ENCODE measurements at places on chromosomes 7 and 10. TPM values are rescaled to one million over a fixed set of nuclear protein-coding genes. Genes with fewer than 3 reads are reported as not detected.

DNA sequence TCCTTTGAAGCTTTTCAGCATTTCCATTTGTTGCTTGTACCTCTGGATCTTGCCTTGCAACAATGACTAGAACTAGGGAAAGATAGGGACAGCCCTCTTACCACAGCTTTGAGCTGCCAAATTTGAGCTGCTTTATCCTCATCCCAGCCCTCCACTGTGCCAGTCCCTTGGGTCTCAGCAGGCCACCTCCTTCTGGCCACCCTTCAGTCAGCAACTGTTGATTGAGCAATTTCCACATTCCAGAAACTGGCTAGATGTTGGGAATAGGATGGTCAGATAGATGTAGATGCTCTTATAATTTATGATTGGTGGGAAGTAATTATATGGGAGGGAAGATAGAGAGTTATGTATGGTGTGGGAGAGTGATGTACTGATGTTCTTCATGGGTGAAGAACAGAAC lies 100.1 kb downstream of the ST7 start:
- H3K4me1 ChIP-seq: no peaks in the 10 kb centered on the region
- no peak overlapping the region for H3K27ac ChIP-seq
- H3K4me3 ChIP-seq: no peak overlapping the region
- no peak for DNase-seq
- no peaks in the 10 kb centered on the region for H3K36me3 ChIP-seq
- H3K27me3 ChIP-seq: no peaks in the 10 kb centered on the region

DNA sequence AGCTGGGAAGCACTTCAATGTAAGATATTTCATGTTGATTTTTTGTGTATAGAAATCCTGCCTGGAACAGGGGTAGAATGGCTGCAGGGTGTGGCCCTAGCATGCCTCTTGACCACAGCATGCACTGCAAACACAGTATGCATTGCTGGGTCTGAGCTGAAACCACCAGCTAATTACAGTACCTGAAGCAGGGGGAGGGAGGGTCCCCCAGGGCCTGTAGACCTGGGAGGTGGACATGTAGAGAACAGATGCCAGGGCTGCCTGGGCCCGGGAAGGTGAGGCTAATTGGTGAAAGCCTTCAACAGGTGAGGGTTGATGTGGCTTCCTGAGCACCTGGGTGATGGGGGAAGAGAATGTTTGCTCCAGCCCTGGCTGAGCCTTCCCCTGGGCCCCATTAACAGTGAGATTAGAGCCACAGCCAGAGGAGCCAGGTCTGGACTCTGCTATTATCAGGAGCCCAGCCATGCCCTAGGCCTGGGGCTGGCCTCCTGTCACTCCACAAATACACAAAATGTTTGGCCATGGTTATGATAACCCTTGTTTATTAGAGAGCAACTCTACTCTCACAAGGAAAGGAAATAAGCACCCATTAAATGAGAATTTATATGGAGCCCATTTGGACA lies 83.3 kb downstream of the PLXNA4 start:
- no peaks in the 10 kb centered on the region for H3K36me3 ChIP-seq
- H3K27ac ChIP-seq: no peak overlapping the region
- no peak for DNase-seq
- H3K4me3 ChIP-seq: no peak overlapping the region
- no peaks in the 10 kb centered on the region for H3K4me1 ChIP-seq

GRCh38 chr7:200290-200689 lies 7.9 kb downstream of the FAM20C start:
- peaks cover 7% of the 10 kb centered on the region for H3K27me3 ChIP-seq
- H3K4me1 ChIP-seq: no peaks in the 10 kb centered on the region
- no peak overlapping the region for H3K27ac ChIP-seq
- no peaks in the 10 kb centered on the region for H3K36me3 ChIP-seq
- no peak for DNase-seq

DNA sequence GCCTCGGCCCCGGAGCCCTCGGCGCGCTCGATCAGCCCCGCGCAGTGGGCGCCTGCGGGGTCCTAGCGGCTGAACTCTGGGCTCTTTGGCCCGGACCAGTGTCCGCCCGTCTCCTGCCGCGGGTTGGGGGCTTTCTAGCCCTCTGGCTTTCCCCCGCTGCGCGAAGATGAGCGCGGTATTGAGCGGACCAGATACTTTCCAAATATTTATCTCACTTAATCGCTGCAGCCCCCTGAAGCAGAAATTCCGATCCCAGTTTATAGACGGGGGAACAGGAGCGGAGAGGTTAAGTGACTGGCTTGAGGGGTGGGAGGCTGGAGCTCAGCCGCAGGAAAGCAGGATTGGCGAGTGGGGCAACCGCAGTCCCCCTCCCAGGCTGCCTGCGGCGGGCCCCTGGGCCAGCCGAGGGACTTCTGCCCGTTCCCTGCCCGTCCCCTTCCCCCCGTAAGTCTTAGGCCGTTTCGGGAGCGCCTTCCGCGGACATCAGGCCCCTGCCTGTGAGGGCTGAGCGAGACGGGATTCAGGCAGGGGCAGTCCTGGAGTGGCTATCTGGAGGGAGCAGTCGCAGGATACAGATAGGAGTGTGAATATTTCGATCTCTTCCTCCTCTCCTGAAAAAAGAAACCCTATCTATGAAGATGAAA lies 565 bp downstream of the STRIP2 start:
- no peaks in the 10 kb centered on the region for H3K27me3 ChIP-seq
- peaks cover 4% of the 10 kb centered on the region for H3K36me3 ChIP-seq
- H3K4me3 ChIP-seq: peak overlapping the region; percentile 85

The ANTXRL gene
- not detected for total RNA-seq

- no peak overlapping the region for H3K27ac ChIP-seq
- H3K4me1 ChIP-seq: peaks cover 4% of the 10 kb centered on the region
- DNase-seq: peak; percentile 69
- H3K4me3 ChIP-seq: no peak overlapping the region
- no peaks in the 10 kb centered on the region for H3K27me3 ChIP-seq
Measured at GRCh38 chr10:58781873-58782488, 269.3 kb downstream of the BICC1 start.

DNA sequence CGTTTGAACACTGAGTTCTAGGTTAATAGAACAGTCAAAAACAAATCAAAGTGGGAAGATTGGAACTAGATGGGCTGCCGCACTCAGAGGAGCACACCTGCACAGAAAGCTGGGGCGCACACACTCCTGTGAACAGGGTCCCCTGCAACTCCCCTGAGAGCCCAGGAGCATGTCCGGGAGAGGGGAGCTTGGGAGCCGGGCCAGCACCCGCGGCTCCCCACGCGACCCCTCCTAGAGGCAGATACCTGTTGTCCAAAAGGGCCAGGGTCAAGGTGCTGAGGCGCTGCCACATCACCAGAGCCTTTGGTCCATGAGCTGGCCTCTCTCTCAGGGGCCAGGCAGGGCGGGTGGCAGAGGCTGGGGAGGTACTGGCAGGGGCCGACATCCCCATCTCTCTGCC lies 5.6 kb downstream of the NKX6-2 start:
- no peaks in the 10 kb centered on the region for H3K4me1 ChIP-seq
- H3K36me3 ChIP-seq: peaks cover 42% of the 10 kb centered on the region
- no peak overlapping the region for H3K4me3 ChIP-seq
- DNase-seq: no peak

Measured in SJSA1 (cell line).